ENCODE measurements at places on chromosomes 13 and 19.
A peak's percentile ranks its signal among the peaks of the same experiment; 100 is the strongest.

DNA sequence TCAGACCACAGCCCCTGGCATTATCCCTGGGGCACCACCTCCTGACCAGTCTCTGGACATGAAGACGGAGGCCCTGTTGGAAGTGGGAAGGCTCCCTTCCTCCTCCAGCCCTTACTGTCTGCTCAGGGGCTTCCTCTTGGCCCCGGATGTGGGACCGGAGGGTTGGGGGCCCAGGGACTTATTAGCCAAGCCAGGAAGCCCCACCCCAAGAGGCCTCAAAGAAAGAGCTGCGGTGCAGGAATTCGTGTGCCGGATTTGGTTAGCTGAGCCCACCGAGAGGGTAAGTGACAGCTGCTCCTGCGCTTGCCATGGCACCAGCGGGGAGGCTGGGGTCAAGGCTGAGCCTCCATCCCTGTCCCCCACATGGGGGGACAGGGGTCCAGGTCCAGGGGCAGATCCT lies at the start of gene RETN:
RETN (plus strand) TSS at position 208 of the 400 bp plus-strand sequence. CDS start 278 bp downstream, outside the sequence.
- no peak for DNase-seq

DNA sequence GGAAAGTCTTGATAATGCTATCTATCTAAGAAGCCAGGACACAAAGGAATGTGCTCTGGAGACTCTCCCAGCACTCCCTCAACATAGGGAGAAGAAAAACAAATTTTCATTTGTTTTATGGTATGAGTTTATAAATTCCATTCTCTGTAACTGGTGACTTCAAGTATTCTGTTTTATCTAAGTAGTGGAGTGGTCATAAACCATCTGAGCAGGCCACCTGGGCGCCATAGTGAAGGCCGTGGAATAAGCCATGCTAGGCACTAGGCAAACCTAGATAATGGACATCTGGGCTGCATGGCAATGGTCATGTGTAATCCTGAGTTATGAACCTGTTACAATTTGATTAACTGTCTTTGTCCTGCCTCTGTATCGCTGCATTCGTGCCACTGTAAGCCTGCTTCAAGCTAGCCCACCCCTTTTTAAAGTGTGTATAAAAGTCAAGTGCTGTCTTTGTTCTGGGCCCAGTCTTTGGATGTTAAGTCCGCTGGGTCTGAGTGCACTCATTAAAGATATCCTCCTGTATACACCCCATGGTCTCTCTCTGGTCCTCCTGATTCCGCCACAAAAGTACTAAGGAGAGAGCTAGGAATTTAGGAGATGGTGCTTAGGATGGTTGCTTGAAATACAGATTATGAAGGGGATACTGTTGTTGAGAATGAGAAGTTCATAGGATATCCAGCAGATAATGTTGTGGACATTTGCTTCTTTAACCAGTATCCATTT lies 13.2 kb downstream of the GTF2F2 start:
- DNase-seq: no peak

DNA sequence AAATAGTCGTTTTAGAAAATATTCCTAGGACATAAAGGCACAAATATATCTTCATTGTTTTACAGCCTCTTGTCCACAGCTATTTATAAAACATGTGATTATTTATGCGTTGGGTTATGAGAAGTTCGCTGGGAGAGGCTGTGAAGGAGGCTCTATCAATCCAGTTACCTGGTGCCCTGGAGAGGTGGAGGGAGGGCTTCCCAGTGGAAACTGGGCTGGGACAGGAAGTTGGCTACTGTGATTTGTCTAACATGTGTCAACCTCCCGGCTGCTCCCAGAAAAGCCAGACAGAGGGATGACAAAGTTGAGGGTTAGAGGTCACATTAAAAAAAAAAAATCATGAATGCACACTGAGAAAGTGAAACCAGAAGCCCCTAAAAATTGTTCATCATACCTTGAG lies 346.5 kb downstream of the ZNF536 start:
- no peak for DNase-seq

- no peak for DNase-seq
These were observed at the start of gene CYP4F11 for GRCh38 chr19:15934332-15935078. TSS of gene CYP4F11 (minus strand) at chr19:15934529. CDS start at chr19:15934408, 121 bp downstream.

GRCh38 chr13:93309886-93310523 lies 83.4 kb downstream of the GPC6 start:
- no peak for DNase-seq

DNA sequence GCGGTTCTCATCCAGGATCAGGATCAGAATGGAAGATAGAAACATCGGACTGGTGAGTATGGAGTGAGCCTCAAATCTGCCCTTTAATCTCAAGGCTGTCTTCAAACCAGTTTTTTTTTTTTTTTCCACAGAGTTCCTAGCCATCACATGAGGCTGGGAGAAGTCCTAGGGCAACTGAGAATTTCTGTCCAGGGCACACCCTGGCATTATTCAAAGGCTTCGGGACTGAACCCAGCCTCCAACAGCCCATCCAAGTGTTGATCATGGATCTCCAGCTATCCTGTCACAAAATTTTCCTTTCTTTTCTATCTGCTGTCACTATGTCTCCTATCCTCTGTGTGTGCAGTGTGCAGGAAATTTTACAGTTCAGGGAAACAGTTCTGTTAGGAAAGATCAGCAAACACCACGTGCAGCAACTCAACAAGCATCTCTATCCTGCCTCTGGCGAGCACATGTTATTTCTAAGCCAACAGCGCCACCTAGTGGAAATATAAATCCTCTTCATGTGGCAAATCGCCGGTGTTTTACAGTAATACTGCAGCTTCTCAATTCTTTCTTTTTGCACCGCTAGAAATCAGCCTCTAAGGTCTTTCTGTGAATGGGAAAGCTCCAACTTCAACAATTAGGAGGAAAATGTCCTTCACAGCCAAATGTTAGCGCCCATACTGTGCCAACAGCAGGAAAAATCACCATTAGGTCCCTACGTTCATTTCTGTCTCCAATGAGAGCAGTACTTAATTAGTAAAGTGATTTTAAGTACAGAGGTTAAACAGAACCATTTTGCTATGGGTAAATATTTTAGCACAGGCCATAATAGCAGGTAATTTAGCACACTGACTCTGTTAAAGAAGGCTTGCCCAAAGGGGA lies 21.4 kb upstream of the ZNF181 start:
- DNase-seq: peak; percentile 57

DNA sequence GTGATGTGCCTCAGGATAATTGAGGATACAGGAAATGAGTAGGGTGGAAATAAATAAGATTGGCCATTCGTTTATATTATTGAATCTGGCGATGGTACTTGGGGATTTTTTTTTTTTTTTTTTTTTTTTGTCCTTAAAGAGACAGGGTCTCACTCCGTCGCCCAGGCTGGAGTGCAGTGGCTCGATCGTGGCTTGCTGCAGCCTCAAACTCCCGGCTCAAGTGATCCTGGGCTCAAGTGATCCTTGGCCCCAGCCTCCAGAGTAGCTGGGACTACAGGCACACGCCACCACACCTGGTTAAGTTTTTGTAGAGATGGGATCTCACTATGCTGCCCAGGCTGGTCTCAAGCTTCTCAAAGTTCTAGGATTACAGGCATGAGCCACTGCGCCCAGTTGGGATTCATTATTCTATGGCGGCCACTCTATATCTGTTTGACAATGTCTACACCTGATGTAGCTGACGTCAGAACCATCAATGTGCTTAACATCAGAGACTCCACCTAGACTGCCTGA lies 2.7 kb upstream of the MAMSTR start:
- no peak for DNase-seq

GRCh38 chr19:51441410-51442390 lies 16.6 kb downstream of the SIGLEC8 start:
- DNase-seq: no peak

DNA sequence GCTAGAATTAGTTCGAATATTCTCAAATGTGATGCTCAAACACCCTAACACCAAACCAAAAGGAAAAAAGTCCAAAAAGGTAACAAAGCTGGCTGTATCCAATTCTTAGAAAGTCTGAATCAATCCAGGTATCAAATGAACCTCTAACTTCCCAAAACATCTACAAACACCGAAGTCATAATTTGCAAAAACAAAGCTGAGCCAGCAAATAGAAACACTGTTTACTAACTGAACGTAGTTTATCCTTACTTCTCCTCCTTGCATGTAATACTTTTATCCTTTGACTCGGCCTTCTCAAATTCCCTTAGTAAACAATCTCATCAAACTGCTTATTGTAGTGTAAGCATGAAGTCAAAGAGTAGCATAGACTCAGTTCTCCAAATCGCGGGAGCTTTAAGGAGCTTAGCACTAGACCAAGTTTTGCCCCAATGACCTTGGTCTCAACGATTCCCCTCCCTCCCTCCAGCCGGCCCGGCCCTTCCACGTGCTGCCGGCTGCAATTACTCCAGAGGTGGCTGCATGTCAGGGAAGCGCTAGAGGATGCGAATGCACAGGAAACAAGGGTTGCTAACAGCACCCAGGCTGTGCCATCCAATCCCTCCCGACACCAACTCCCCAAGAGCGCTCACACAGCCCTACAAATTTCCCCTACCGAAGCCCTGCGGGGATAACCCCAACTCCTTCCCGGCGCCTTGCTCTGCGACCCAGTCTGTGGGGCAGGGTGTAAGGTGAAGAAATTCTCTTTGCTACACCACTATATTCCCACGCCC lies 693 bp downstream of the XPO4 start:
- no peak for DNase-seq

- no peak for DNase-seq
These were observed 5.1 kb downstream of the PPP1R12C start for GRCh38 chr19:55112246-55112776.

- no peak for DNase-seq
These were observed 216 bp downstream of the SH2D3A start for GRCh38 chr19:6767081-6767356.

DNA sequence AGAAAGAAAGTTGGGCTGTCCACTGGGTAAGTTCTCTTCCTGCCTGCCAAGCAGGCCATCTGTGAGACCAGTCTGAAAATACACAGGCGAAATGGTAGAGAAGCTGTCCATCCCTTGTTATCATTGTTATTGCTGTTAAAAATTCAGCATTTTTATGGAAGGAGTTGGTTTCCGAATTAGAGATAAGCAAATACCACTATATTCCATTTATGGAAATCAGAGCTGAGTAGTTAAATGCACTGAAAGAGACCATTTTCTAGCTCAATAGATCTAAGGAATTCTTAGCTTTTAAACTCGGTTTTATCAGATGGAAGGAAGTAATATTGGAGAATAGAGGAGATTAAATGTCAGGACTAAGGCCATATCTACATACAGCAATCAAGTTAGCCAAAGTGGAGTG lies 40.7 kb downstream of the MZT1 start:
- DNase-seq: no peak

DNA sequence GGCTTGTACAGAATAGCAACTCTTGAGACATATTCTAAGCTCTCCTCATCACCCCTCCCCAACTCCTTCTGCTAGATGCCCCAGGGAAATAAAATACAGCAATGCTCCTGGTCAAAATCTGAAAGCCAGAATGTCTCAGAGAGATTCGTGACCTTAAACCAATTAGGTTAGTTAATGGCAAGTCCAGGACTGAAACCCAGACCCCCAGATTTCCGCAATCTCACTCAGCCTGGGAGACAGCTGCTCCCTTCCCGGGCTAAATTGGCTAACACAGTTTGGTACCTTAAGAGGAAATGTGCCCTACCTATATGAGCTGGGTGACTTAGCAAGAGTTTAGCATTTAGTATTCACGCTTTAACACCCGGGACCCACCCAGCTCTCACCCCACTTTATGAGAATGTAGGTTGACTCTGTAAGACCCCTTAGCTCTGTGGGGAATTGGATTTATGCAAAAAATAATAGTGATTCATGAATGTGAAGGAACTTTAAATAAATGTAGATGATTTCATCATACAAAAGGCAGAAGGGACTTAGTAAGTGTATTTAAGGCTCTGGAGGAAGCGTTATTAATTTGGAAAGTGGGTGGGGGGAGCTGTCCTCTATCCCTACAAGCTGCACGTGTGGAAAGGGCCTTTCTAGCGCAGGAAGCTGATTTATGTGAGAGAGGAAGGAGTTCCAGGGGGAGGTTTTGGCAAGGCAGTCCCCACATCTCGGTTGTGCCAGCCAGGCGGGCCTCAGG lies 1.1 kb downstream of the DLEU7 start:
- no peak for DNase-seq
